ENCODE measurements at places on chromosomes 3 and 15.
A peak's percentile ranks its signal among the peaks of the same experiment; 100 is the strongest.

GRCh38 chr3:56458496-56459103, 9.7 kb downstream of the ERC2 start:
- no peak for DNase-seq

GRCh38 chr3:51696954-51697353, 9.9 kb upstream of the GRM2 start:
- DNase-seq = no peak

- peak; percentile 59 for DNase-seq
Measured at GRCh38 chr3:15812183-15812582, 14.4 kb upstream of the ANKRD28 start.

- no peak for DNase-seq
Measured at GRCh38 chr3:136899622-136900158, 37.7 kb downstream of the NCK1 start.

DNA sequence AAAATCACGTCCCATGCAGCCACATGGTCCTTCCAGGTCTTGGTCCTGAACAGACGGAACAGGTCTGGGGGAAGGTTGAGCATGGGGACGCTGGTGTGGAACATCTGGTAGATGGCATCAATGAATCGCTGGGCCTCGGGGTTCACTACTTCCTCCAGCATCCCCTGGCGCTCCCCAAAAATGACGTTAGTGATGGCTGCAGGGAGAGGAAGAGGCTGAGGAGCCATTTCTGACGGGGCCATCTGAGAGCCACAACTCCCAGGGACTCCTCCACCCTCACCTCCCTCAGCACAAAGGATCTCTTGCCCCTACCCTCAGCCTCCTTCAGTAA, 23.7 kb downstream of the CYP11A1 start:
- no peak for DNase-seq

GRCh38 chr3:113245761-113246161, 34.4 kb downstream of the BOC start:
- no peak for DNase-seq

- DNase-seq = no peak
Measured at GRCh38 chr3:81726735-81727134, 34.7 kb downstream of the GBE1 start.

DNA sequence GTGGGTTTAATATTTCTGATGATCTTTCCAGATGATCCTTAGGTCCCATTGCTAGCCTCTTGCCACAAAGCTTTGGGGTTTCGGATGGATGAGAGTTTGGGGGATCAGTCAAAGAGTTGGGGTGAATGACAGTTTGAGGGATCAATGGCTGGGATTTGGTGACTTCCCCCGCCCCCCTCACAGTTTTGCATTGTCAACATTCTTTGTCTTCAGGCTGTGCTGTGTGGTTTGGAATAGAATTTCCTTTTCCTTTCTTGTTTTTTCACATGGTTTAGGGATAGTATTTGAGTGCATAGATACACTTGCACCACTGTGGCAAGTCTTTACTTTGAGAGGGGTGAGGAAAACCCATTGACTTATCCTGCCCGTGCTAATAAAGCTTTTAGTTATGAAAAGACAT, 14.3 kb downstream of the MEF2A start:
- DNase-seq = no peak

DNA sequence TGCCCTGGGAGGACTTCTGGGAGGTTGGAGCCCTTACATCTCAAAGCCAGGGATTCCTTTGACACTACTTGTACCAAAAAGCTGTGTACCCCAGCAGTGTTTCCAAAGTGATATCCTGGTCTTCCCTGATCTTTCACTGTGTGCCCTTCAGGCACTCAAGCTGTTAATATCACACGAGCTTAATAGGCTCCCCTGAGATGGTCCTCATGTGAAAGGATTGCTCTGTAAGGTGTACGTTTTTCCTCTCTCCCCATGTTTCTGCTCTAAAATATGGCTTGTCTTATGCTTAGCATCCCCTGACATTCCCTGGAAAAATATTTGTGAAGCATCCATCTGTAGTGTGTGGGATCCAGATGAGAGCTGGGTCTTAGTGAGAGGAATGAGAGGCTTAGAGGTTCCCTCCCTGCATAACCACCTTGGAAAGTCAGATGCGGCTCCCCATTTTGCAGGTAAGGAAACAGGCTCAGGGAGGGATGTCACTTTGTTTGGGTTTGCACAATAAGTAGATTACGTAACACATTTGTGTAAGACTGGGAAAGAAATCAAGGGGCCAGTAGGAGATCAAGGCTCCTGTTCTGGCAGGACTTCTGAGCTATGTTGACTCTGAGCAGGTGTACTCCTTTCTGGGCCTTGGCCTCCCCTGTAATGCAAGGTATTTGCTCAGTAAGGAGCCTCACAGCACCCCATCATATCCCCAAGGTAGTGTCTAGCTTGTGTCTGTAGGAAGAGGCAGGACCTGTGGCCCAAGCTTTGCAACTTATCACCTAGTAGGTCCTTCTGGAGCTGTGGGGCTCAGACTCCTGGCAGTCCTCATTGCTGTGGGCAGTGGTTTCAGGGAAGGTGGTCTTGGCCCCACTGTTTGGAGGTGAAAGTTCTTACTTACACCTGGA, 667 bp upstream of the ACOX2 start:
- no peak for DNase-seq

DNA sequence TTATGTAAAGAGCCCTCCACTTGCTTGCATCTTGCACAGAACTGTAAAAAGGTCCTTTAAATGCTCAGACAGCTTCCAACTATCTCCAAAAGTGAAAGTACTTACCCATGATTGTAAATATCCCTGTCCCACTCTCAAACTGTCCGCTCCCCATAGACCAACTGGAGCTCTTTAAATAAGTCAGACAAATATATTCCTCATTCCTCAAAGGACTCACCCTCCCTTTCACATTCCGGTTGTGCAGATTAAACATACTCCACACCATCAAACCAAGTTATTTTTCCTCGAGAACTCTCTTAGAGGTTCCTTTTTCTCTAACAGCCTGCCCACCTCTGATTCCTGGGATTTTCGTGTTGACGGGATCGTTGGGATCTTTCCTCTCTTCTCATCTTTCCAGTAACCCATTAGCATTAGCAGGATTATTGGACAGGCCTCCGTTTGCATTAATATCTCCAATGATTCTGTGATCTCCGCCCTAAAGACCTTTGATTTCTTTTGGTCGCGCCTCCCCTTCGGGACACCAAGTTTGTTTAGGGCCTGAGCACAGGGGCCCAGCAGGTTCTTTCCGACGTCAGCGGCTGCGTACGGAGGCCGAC, 763 bp downstream of the GOLGB1 start:
- peak; percentile 62 for DNase-seq
